SK-N-MC (cell line): ENCODE measurements at places on chromosomes 2 and 18.
A peak's percentile ranks its signal among the peaks of the same experiment; 100 is the strongest.

GRCh38 chr2:219158586-219158985 is 2.0 kb downstream of the NHEJ1 start:
- DNase-seq: no peak

- no peak for DNase-seq
Measured at GRCh38 chr18:62493033-62493862, 29.6 kb upstream of the ZCCHC2 start.

DNA sequence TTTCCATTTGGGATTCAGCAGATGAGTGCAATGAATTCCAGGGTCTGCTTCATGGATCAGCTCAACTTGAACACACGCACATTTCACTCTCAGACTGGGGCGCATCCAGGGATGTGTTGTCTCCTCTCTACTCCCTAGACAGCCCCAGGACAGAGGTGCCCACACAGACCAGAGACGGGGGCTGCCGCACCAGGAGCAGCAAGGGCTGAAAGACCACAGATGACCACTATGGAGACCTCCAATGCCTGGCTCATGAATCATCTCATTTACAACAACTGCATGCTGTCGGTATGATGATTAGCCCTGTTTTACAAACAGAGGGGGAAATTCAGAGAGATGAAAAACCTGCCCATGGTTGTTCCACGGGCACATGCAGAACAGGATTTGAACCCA is 63.1 kb downstream of the CYP26B1 start:
- no peak for DNase-seq

DNA sequence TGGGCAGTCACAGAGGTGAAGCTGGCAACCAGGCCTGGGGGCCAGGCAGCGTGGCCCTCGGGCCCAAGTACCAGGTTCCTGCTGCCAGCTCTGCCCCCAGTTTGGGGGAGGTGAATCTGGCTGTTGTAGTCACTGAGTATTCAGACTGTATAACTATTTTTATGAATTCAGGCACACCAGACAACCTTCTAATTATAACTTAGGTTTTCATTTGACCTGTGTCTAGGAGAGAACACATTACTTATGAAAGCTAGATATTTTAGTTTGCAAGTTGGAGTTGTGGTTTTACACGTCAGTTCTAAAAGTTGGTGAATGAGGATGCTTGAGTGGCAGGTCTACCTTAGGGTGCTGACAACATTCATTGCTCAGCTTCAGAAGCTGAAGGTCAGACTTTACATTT is 71.7 kb downstream of the LIMS1 start:
- no peak for DNase-seq

DNA sequence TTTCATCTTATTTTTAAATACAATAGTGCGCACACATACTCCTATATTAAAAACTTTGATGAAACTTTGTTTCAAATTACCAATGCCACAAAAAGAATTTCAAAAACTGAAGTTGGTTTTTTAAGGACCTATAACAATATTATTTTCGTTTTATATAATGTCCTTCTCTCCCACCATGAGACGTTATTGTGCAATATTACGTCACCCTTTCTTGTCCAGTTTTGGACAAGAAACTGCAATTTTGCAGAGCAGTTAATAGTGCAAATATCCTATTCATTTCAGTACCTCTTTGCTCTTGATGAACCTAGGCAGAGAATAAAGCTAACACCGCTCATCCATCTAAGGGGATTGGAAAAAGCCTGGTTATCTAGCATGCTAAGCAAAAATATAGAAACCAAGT is 9.7 kb upstream of the ZNF516 start:
- no peak for DNase-seq

- no peak for DNase-seq
Measured at GRCh38 chr18:42883169-42883568, 232.3 kb downstream of the RIT2 start.

- no peak for DNase-seq
Measured at GRCh38 chr2:127818794-127819425, 7.9 kb upstream of the WDR33 start.

GRCh38 chr2:201936817-201937216 is 96.8 kb upstream of the FZD7 start:
- DNase-seq: no peak

- DNase-seq: no peak
Measured at GRCh38 chr2:8290771-8291352, 391.0 kb upstream of the ID2 start.

GRCh38 chr2:375270-375955 is 87.5 kb upstream of the ALKAL2 start:
- DNase-seq: no peak

DNA sequence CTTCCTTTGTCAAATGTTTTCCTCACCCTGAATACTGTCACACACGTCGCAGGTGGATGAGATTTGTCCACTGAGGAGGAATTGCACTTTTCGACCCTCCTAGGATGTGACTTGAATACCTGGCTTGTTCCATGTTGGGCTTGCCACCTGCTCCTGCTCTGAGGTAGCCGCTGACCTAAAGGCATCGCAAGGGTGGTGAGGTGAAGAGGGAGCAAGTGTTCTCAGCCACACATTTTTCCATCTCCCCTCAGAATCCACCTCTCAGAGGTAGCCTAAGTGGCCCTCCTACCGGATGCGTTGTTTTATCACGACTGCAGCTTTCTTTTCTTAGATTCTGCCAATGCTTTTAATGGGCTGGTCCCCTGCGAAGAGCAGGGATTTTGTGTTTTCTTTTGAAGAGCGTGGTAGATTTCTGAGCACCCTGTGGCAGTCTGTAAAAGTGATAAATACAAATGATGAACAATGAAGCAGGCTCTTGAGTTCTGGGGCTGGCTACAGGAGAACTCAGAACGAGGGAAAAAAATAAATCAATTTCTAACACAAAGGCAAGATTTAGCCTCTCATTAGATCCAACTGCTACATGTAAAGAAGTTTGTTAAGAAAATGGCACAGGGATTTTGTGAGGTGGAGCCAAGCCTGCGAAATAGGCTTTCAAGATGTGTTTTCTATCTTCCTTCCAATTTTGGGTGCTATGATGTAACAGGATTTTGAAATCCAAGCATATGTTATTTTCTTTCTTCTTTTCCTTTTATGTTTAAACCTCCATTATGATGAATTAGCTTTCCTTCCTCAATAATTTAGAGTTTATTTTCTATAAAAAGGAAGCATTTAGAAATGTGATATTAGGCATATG is 386.7 kb downstream of the TGIF1 start:
- peak; percentile 56 for DNase-seq

GRCh38 chr2:10993001-10993481 is 81.3 kb downstream of the KCNF1 start:
- DNase-seq: no peak

DNA sequence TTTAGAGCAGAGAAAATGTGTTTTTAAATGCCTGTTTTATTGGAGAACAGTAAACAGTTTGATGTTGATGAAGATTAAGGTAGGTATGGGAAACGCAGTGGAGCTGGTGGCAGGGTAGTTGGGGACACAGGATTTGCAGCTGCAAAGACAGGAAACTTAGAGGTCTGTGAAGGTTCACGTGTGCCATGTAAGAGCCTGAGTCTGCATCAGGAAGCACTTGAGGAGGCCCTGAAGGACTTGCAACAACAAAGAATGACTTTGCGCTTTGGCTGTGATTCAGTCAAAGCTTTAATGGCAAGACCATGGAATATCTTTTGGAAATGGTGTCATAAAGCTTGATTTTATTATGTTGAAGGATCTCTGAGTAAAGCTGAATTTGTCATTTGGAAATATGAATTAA is 347.6 kb upstream of the KCNJ3 start:
- no peak for DNase-seq

- DNase-seq: no peak
Measured at GRCh38 chr2:46001290-46001689, 295.9 kb upstream of the EPAS1 start.

- DNase-seq: no peak
Measured at GRCh38 chr18:28095631-28096030, 81.3 kb downstream of the CDH2 start.

GRCh38 chr2:168466834-168467565 is 10.9 kb downstream of the CERS6 start:
- DNase-seq: no peak

DNA sequence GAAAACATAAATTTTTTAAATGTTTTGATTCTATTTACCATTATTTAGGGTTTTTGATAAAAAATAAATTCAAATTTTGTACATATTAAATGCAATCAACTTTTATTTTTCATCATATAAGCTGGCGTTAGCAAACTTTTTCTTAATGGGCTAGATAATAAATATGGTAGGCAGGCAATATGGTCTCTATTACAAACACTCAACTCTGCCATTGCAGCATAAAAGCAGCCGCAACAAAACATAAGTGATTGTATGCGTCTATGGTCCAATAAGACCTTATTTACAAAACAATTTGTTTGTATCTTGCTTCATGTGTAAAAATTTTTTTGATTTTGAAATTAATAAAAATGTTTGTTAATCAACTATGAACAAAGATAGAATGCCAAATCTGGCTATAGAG is 116.8 kb upstream of the GLI2 start:
- DNase-seq: no peak

DNA sequence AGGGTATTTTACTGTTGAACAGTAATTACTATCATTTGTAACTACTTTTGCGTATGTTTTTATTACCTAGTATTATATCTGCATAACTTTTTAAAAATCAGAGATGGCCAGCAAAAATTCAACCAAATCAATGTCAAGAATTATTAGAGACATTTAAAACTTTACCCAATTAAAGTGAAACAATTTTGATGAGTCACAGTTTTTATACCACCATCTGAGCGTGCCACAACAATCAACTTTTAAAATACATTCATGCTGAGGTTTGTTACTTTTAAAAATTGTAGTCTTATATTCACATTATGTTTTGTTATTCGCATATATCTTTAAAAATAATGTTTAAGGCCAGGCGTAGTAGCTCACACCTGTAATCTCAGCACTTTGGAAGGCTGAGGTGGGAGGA is 114.9 kb downstream of the RTN4 start:
- no peak for DNase-seq

GRCh38 chr18:23966909-23967308 is 47.6 kb upstream of the TTC39C start:
- no peak for DNase-seq

DNA sequence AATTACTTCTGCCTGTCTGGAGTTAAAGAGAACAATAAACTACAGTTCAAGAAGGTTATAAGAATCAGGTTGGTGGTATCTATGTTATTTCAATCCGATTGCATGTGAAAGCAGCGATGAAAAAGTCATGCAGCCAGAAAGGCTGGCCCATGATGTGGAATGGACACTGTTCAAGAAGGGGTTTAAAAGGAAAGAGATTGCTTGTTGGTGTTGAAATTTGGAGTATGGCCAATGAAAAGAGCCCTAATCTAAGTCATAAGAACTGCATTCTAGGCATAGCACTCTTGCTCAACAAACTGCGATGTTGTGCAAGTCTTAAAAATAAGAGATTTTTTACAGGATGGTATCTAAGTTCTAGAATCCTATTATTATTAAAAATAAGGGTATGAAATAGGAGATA is 61.3 kb downstream of the EFEMP1 start:
- DNase-seq: no peak

- DNase-seq: no peak
Measured at GRCh38 chr2:181465676-181466375, 8.6 kb downstream of the ITGA4 start.

- no peak for DNase-seq
Measured at GRCh38 chr2:165572151-165572550, 102.7 kb downstream of the CSRNP3 start.

DNA sequence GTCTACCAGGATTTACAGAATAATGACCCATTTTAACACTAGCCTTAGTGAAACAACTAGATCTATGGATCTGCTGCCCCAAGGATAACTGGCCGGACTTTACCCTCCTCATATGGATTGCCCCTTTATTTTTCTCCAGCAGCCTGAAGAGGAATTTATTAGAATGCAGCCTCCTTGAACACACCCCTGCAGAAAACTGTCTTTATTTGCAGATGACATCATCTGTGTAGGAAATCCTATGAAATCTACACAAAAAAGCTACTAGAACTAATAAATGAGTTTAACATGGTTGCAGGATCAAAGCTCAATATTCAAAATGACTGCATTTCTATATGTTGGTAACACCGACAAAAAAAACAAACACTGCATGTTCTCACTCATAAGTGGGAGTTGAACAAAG is 29.6 kb downstream of the LBH start:
- no peak for DNase-seq

GRCh38 chr2:222024932-222025880 is 273.6 kb downstream of the PAX3 start:
- DNase-seq: peak; percentile 70
